ENCODE measurements at places on chromosomes 6 and 20.
A peak's percentile ranks its signal among the peaks of the same experiment; 100 is the strongest.

- DNase-seq, result no peak
Measured at GRCh38 chr20:54011346-54011745, 59.0 kb downstream of the BCAS1 start.

- DNase-seq, result peak; percentile 78
Measured at GRCh38 chr6:128259029-128259724, 261.2 kb downstream of the PTPRK start.

GRCh38 chr6:16420715-16421461 lies 182.5 kb downstream of the GMPR start:
- peak; percentile 72 for DNase-seq

DNA sequence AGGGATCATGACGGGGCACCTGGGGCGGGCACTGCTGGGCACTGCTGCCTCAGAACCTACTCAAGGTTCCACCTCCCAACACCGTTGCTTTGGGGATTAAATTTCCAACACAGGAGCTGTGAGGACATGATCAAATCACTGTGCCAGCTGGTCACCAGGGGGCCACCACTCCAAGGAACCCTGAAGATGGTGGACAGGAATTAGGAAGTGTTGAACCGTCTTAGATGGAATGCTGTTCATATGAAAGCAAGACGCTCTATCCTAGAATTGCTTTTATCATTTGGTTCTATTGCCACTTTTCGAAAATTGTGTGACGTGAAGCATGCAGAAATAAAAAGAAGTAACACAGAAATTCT lies 140.3 kb downstream of the DLL1 start:
- DNase-seq, result no peak

DNA sequence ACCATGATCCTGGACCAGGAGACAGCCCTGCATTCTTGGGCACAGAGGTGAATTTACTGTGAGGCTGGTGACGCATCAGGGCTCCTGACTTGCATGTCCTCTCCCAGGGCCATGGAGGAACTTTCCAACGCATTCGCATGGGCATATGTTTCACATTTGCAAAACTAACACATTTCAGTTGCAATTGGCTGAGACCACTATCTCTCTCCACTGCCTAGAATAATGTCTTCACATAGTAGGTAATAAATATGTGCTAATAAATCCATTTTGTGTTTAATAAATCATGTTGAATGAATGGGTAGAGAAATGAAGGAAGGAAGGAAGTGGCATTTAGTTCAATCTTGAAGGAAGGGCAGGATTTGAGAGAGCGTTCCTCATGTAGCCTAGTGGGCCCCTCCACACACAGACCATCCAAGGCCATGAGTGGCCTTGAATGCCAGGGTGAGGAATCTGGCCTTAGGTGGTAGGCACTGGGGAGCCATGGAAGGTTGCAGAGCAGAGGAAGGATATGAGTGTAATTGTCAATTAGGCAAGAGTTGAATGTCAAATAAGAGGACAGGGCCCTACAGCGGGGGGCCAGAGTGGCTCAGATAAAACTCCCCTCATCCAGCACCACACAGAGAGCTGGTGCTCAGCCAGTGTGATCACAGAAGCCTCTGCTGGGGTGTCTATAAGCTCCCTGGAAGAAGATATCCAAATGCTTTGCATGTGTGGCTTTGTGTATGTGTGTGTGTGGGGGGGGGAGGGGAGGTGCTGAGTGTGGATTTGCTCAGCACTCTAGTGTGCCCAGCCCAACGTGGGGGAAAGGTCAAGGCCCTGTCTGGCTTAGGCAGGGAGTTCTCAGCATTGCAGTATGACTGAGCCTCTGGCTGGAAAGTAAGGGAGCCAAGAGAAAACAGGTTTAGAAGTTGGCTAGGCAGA lies 30.9 kb upstream of the CCN5 start:
- DNase-seq, result no peak

DNA sequence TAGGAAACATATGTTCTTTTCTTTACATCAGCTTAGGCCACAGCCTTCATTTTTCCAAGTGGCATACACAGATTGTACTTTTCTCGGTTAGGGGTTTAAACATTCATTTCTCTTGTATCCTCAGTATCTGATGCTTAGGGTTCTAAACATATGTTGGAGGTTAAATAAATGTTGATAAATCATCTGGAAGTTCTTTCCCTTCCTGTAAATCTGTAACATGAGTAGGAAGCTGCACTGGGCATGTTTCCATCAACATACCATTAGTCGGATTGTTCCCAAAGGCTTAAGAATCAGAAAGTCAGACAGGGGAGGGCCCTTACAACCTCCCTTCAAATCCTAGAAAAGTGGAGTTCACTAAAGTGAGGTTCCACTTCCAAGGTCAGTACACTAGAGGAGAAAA lies 54.8 kb upstream of the BCLAF1 start:
- no peak for DNase-seq

DNA sequence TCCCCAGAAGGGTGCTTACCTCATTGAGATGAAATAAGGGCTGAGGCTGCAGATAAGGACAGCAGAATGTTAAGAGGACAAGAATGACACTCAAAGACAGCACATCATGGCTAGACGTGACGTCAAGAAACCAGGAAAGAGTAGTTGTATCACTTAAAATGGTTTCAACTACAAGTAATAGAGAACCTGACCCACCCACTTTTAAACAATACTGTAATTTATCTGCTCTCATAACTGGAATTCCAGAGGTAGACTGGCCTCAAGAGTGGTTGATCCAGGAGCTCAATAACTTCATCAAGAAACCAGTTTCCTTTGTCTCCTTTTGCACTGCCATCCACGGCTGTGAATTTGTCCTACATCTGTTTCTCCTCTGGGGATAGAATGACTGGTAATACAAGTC lies 187.1 kb downstream of the EYA4 start:
- no peak for DNase-seq

DNA sequence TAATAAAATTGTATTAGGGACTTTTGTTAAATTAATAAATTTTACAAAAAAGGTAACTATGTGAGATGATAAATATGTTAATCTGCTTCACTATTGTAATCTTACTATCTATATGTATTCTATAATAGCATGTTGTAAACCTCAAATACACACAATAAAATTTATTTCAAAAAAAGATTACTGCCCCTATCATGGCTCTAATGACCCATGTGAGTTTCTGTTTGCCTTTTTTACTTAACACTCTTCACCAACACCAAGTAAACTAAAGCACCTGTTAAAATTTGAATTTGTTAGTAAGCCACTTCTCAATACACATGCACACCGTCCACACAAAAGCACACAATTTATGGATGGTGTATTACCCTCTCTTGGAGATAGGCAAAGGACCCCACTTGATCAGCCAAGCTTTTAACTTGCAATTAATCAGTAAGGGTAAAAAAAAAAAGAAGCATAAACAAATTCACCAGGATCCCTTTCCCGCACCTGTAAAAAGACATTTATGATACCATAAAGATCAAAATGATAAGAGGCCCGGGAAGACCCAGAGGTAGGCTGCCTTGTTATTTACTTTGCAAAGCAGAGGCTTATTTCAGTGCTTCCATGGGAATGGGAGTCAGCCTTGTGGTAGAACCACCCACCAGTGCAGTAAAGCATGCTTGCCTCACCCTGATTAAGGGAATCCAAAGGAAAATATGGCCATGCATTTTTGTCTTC lies 28.6 kb upstream of the PKHD1 start:
- no peak for DNase-seq

DNA sequence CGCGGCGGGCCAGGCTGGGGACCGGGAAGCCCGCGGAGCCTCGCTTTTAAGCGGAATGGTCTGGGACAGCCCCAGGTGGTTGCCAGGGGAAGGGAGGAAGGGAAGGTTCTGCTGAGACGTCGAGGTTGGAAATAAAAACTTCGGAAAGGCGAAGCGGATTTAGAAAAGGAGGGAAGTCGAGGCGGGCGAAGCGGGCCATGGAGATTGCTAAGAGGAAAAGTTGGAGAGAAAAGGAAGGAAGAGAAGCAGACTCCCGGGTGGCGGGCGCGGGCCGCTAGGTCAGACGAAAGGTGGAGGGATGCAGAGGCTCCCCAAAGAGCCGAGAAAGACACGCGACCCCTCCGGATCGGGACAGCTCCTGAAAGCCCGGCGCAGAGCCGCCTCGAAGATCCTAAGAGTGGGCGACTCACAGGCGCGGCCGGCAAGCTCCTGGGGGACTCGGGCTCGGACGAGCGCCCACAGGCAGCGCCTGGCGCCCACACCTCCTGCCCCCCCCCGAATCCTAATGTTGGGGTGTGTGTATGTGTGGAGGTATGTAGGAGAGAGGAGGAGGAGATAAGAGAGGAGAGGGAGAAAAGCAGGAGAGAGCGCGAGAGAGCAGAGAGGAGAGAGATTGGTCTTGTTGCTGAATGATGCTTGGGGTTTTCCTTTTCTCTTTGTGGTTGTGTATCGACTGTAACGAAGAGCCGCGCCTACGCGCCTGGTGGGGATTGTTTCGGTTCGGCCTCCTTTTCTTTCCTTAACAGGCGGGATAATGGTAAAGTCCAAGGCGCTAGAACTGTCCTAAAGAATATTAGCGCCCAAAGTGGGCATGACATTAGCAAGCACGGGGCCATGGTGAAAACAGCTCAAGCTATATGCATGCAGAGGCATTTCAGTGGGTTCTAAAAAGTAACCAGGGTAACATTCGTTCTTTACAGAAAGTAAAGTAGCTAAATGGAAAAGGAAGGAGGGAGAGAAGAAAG lies 1.5 kb downstream of the TFAP2B start:
- DNase-seq, result no peak

- DNase-seq, result no peak
Measured at GRCh38 chr6:25330796-25331685, 51.9 kb downstream of the CARMIL1 start.

- no peak for DNase-seq
Measured at GRCh38 chr6:62445521-62445920, 159.5 kb upstream of the KHDRBS2 start.

GRCh38 chr6:155341130-155341828 lies 27.0 kb upstream of the TFB1M start:
- peak; percentile 72 for DNase-seq

DNA sequence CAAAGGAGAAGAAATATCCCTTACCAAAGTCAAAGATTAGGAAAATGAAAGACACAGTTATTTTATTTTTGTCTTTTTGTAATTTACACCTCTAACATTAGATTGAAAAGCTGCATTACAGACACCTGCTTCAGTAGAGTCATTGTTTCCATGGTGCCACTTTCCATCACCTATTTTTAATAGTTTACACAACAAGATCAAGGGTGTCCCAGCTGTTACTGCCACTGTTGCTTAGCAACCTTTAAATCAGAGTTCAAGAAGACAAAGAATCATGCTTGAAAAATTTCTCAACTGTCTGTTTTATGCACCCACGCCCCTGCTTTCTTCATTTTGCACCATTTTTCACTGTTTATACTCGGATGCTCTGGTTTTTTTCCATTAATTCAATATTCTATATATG lies 668.2 kb upstream of the GJE1 start:
- DNase-seq, result no peak

GRCh38 chr6:41164551-41165120 lies 1.7 kb upstream of the TREM2 start:
- no peak for DNase-seq

- DNase-seq, result no peak
Measured at GRCh38 chr6:33697845-33698244, 13.7 kb downstream of the UQCC2 start.

DNA sequence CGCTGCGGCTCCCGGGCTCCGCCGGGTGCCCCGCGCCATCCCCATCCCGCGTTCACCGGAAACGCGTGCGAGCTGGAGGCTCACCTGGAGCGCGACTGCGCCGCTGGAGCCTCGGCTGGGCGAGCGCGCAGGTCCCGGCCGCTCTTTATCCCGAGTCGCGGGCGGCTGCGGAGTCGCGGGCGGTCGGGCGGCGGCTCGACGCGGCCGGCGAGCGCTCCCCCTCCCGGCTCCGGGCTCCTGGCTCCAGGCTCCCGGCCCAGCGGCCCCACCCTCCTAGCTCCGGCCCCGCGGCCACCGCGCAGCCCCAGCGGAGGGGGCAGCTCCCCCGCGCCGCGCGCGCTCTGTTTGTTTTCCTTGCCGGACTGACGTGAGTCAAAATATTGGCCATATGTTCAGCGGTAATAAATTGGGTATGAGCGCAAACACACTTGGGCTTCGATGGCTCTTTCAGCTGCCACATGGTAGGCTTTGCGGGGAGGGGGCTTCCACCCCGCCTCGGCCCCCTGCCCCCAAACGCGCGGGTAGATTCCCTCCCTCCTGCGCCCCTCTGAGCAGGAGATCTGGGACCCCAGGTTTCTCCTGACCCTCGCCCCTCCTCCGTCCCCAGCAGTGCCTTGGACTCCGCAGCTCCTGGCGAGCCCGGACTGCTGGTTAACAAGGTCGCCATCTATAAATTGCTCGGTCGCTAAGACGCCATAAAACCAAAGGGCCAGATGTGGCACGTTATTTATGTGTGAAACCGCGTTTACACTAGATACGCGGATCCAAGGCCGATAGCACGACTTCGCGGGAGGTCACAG lies 8.8 kb upstream of the NKX2-2 start:
- DNase-seq, result no peak

- no peak for DNase-seq
Measured at GRCh38 chr20:889106-889505, 27.0 kb downstream of the ANGPT4 start.

GRCh38 chr6:35736253-35736894 lies 458 bp upstream of the ARMC12 start:
- DNase-seq, result peak; percentile 89

DNA sequence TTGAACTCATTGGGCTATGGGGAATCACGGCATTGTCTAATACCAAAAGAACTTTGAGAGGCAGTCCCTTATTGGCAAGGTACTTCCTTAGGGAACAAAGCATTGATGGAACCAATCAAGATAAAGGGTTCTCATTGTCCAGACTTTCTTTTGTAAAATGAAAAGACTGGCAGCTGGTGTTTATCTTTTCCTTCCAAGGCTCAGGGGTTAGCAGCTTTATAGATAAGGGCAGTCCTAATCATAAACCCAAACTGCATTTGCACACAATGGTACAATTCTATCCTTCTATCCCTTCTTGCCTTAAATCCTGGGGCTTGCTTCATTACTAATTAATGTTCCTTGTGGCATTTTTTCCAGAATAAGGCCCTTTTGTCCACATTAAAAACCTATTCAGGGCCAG lies 28.6 kb downstream of the CDK19 start:
- peak; percentile 25 for DNase-seq

GRCh38 chr20:32206760-32207625 lies 550 bp downstream of the PLAGL2 start:
- DNase-seq, result peak; percentile 65

DNA sequence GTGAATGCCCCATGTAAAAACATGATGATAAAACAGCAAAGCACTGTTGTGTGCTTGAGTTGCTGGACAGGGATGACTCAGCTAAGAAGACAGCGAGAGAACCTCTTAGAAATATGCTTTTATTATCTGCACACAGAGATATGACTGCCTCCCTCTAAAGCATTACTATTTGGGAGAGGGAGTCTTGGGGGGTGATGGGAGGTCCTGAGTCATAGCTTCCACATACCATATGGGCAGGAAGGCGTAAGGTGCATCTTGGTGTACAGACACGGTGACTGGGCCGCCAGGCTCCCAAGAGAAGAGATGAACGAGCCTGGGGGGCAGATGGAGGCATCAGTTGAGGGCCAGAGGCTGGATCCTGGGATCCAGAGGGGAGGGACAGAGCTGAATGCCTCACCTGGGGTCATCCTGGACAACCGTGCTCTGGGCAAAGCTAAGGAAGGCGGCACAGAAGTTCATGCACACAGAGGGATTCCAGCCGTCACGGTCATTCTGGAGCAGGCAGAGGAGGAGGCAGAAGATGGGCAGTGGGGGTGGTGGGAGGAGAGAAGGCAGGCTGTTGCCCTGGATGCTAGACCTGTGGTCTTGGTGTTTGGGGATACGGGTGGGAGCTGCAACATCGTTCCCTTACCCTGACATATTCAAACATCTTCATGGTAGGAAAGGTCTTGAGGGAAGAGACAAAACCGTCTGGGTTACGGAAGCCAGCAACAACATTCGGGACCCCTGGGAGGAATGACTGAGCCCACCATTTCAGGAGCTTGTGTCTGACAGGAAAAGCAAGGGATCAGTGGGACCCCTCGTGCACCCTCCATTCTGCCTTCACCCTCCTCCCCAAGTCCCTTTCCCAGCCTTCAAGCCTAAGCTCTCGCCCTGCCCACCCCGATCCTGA lies 2.0 kb downstream of the DXO start:
- DNase-seq, result no peak

All from OCI-M1 (cell line).